ENCODE measurements at places on chromosomes 6 and 20.

GRCh38 chr20:14449323-14449722 lies 111.9 kb upstream of the FLRT3 start:
- no peak for DNase-seq

- DNase-seq = no peak
Observed at GRCh38 chr6:38480036-38480435, 159.7 kb downstream of the BTBD9 start.

- no peak for DNase-seq
Observed at GRCh38 chr6:130766239-130767144, 60.7 kb upstream of the SMLR1 start.

- peak; percentile 16 for DNase-seq
Observed at GRCh38 chr20:49320460-49320859, 42.6 kb upstream of the ZNFX1 start.

DNA sequence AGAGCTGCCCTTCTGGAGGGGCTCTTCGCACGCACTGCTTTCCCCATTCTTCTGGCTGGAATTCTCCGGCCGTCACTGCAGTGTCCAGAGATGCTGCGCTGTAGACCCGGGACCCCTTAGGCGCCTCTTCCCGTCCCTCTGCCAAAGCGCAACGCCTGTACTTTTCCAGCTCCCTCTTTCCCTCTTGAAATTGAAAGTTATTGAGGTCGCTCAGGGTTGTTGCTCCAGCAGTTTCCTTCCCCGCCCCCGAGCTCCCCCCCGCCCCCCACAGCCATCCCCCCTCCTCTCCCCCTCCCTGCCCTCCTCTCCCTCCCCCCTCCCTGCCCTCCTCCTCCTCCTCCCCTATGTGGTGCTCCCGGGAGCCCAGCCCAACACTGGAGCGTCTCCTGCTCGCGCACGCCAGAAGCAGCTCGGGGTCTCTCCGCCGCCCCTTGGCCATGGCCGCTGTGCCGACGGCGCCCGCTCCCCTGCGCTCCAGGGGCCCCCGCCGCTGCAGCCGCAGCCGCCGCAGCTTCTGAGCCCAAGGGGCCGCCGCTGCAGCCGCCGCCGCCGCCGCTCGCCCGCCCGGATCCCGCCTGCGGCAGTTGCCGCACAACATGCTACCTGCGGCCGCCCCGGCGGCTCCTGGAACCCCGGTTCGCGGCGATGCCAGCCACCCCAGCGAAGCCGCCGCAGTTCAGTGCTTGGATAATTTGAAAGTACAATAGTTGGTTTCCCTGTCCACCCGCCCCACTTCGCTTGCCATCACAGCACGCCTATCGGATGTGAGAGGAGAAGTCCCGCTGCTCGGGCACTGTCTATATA lies at the start of gene RSPO3:
RSPO3 (plus strand) TSS at position 374 of the 804 bp plus-strand sequence. CDS start 522 bp downstream, outside the sequence.
- no peak for DNase-seq

GRCh38 chr6:36217188-36217587 lies 20.6 kb downstream of the BRPF3 start:
- DNase-seq = no peak

DNA sequence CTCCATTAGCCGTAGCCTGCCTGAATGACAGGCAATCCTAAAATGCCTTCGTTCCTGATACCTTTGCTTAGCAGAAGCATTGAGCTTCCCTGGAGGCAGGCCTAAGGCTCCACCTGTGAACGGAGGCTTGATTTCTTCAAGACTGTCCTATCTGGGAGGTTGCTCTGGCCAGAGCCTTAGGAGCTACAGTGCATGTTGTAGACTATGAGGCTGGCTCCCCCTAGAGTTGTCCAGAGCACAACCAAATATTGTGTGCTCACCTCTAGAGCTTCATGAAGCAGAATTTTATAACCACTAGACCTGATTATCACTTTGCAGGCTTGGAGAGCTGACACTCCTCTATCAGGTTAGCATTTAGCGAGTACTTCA lies 217.8 kb downstream of the MAFB start:
- no peak for DNase-seq

DNA sequence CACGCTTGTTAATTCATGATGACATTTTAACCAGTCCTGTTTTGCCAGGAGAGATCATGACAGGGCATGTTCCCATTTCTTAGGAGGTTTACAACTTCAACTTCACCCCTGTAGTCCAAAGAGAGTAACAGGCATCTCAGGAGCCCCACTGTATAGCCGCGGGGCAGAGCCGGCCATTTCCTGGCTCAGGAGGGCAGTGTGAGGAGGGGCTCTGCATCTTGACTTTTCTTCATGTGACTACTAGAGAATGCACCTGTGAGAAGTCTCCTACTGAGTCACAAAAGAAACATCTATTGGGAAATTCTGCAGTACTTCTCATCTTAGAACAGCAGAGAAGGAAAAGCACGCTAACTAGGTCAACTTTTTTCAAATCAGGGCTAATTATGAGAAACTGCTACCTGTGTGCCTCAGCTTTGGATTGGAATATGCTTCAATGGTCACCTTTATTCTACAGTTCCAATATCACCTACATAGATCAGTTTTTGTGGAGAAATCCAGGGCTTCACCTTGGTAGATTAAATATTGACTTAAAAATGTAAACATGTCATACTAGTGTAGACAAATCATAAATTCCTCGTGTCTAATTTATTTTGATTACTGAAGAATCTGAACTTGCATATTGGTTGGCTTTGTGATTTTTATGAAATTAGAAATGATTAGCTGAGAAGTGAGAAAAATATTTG lies 28.6 kb upstream of the SIM1 start:
- DNase-seq = no peak

DNA sequence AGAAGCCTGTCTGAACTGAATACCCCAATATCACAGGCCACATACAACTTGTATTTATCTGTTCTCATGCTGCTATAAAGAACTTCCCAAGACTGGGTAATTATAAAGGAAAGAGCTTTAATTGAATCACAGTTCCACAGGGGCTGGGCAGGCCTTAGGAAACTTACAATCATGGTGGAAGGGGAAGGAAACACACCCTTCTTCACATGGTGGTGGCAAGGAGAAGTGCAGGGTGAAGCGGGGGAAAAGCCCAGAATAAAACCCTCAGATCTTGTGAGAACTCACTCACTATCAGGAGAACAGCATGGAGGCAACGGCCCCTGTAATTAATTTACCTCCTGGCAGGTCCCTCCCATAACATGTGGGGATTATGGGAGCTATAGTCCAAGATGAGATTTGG lies 50.3 kb upstream of the FNDC1 start:
- no peak for DNase-seq

DNA sequence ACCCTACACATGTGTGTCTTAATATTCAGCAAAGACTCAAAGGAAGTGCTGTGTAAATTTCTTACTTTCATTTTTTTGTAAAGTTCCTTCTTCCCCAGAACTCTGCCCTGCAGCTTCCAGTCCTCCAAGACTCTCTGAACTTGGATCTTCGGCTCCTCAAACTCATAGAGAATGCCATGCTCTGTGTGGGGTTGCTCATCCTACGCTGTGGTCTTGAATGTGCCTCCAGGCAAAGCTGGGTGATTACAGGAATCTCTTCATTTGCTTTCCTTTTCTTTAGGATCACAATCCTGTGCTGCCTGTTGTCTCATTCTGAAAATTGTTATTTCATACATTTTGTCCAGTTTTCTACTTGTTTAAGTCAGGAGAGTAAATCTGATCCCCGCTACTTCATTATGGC lies 14.5 kb upstream of the CDC5L start:
- no peak for DNase-seq

DNA sequence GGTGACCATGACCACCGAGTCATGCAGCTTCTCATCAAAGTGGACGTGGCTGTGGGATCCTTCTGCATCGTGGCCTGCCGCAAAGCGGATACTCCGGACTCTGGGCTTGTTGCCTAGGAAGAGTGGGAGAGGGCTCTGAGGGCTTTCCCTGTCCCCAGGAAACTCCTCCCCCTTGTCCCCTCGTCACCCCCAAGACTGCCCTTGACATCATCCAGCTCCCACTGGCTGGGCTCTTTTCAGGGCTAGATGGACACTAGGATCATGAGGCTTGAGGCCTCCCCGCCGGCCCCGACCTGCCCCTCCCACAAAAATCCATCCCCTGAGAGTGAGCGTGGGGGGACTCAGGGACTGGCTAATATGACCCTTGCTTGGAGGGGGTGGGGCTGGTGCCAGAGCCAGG lies 9.0 kb downstream of the ADISSP start:
- DNase-seq = no peak

- no peak for DNase-seq
Observed at GRCh38 chr6:132960720-132961119, 146.4 kb downstream of the RPS12 start.

DNA sequence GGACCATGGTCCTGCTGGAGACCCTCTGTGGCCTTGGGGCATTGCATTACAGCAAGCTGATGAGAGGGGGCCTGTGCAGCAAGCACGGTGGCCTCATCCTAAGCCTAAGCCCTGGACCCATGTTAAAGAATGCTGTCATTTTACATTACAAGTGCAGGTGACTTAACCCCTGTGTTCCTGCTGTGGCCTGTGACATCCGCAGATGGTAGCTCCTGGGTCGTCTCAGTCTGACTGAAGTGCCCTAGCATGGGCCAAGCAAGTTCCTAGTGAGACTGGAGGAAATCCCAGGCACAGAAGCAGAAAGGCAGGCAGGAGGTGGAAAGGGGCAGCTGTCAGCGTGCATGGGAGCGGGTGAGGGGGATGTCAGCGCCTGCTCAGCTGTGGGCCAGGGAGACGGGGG lies 252.4 kb downstream of the FNDC1 start:
- no peak for DNase-seq

GRCh38 chr6:168070804-168071203 lies 8.2 kb downstream of the FRMD1 start:
- no peak for DNase-seq

- no peak for DNase-seq
Observed at GRCh38 chr20:39603219-39603618, 641.1 kb downstream of the DHX35 start.

- DNase-seq = no peak
Observed at GRCh38 chr20:36093025-36093803, 61.3 kb upstream of the EPB41L1 start.

- DNase-seq = no peak
Observed at GRCh38 chr20:38181207-38181801, 16.2 kb upstream of the TGM2 start.

DNA sequence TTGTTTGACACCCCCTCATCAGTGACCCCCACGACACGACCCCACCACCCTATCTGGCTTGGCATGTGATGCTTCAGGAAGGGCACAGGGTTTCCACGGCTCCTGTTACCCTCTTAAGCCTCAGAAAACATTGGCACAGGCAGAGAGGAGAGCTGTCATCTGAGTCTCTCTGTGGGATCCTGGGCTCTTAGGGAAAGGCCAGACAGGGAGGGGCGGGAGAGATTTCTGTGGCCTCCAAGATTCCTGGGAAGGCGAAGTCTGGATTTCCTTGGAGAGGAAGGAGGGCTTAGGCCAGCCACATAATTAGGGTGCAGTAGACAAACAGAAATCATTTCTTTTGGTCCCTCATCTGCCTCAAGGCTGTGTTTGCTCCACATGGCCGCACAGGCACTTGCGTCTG lies 191.6 kb upstream of the SNX9 start:
- no peak for DNase-seq

DNA sequence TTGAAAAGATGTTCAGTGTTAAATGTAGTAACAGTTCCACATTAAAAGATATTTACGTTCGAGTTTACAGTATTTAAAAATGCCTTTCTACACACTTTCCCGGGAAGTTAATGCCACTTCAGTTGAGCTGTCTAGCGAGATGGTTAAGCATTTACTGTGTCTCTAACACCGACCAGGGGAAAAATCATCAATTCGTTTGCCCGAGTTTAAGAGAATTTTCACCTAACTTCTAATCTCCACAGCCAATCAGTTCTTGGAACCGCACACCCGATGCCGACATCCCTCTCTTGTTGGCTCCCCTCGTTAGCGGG lies 58.2 kb downstream of the FAM217A start:
- no peak for DNase-seq

- DNase-seq = no peak
Observed at GRCh38 chr6:154745243-154745642, 12.0 kb downstream of the SCAF8 start.

DNA sequence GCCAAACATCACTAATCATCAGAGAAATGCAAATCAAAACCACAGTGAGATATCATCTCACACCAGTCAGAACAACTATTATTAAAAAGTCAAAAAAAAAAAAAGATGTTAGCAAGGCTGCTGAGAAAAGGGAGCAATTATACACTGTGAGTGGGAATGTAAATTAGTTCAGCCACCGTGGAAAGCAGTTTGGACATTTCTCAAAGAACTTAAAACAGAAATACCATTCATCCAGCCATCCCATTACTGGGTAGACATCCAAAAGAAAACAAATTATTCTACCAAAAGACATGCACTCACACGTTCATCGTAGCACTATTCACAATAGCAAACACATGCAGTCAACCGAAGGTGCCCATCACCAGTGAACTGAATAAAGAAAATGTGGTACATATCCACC lies 213.9 kb downstream of the TTLL2 start:
- no peak for DNase-seq

GRCh38 chr6:123085403-123085802 lies 89.4 kb downstream of the CLVS2 start:
- no peak for DNase-seq

DNA sequence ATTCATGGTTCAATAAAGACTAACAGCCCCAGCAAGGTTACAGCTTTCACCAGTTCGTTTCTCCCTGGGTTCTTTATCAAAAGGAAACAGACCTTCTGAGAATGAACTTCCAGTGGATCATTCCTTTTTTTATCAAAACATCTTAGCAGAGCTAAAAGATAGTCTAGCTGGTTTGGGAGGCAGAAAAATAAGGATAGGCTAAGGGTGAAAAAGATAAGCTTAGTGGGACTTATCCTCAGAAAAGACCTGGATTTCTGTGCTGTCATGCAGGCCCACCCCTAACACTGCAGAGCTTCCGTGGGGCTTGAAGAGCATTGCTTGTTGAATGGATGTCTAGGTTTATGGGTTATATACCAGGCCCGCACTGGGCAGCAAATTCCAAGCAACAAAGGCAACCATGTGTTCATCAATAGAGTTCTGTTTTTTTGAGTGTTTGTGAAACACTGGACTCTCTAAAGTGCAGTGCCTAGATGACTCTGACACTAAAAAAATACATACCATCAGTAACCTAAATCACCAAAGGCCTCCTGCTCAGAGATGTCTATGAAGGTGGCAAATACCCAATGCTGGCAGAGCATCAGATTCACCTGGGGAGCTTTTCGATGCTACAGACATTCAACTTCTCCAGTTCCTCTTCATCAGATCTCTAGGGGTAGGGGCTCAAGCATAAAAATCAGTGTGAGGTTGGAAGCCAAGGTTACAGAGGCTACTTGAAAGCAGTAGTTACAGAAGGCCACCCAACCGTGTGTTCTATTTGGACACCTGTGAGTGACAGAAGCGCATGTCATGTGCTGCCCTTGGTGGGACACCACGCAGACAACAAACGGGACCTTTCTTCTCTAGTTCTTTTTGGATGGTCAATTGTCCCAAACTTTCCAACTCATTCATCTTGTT lies 53.0 kb downstream of the TNFAIP3 start:
- DNase-seq = no peak

GRCh38 chr6:4323322-4323721 lies 187.9 kb upstream of the ECI2 start:
- DNase-seq = no peak

- no peak for DNase-seq
Observed at GRCh38 chr6:18023891-18024290, 36.5 kb upstream of the KIF13A start.

- DNase-seq = no peak
Observed at GRCh38 chr6:89205819-89206218, 11.3 kb downstream of the GABRR1 start.

- no peak for DNase-seq
Observed at GRCh38 chr6:18178960-18179615, 23.9 kb downstream of the KDM1B start.

GRCh38 chr6:139242457-139243240 lies 49.1 kb downstream of the TXLNB start:
- no peak for DNase-seq

- DNase-seq = no peak
Observed at GRCh38 chr20:39853636-39854035, 835.4 kb downstream of the MAFB start.
